ENCODE measurements at places on chromosomes 4 and X.

GRCh38 chr4:88792268-88792781 lies 94.7 kb upstream of the NAP1L5 start:
- no peak for DNase-seq

- no peak for DNase-seq
These were observed 868 bp downstream of the DACH2 start for GRCh38 chrX:86149119-86149518.

DNA sequence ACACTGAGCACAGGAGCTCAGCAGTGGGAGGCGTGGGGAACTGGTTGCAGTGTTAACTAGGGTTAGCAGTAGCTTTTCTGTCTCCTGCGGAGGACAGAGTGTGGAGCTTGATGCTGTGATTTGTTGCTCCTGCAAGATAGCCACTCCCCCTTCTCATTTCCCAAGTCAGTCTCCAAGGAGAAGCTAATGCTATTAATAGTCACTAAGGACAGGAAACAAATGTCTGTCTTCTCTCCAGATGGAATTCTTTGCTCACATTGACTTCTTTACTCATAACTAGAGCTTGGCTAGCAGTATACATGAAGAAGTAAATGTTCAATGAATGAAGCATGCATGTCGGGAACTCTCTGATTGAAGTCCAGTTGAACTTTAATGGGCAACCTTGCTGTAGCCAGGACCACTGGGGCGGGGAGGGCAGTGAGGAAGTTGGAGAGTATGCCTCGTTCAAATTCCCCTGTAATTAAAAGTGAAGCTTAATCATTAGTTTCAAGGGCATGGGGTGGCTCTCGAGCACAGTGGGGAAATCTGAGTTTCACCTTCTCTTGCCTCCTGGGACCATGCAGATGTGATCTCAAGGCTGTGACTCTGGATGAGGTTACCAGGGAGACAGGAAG lies 156.6 kb upstream of the SCML1 start:
- DNase-seq, result no peak

DNA sequence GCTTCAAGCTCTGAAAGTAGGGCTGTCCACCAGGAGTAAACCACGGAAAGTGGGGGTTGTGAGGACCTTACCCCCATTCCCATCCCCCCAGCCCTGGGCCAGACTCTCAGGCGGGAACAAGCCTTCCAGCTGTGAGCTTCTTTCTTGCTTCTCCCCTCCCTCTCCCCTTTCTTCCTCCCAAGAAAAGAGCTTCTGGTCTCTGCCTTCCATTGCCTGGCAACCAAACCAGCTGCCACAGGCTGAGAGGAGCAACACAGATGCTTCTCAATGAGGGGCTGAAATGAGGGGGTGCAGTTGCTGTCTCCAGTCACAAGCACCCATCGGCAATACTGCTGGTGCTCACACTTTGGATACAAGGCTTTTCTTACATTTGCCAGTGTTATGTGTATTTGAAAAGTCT lies 72.5 kb downstream of the SLC16A2 start:
- no peak for DNase-seq

GRCh38 chr4:153126137-153126536 lies 78.1 kb upstream of the TRIM2 start:
- no peak for DNase-seq

GRCh38 chr4:537436-538264 lies 38.4 kb downstream of the TMEM271 start:
- no peak for DNase-seq

DNA sequence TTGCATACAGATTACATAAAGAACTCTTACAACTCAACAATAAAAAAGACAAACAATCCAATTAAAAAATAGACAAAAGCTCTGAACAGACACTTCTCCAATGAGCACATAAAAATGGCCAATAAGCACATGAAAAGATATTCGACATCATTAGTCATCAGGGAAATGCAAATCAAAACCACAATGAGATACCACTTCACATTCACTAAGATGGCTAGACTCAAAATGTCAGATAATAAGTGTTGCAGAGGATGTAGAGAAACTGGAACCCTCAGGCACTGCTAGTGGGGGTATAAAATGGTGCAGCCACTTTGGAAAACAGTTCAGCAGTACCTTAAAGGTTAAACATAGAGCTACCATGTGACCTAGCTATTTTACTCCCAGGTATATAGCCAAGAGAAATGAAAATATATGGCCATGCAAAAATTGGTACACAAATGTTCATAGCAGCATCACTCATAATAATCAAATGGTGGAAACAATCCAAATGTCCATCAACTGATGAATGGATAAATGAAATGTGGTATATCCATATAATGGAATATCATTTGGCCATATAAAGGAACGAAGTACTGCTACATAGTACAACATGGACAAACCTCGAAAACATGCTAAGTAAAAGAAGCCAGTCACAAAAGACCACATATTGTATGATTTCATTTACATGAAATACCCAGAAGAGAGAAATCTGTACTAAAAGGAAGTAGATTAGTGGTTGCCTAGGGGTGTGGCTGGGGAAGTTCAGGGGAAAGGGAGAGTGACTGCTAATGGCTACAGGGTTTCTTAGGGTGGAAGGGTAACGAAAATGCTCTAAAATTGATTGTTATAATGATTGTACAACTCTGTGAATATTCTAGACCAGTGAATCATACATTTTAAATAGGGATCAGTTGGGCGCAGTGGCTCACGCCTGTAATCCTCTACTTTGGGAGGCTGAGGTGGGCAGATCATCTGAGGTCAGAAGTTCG lies 29.4 kb downstream of the SASH3 start:
- DNase-seq, result no peak

- no peak for DNase-seq
These were observed 42.3 kb upstream of the FAM156A start for GRCh38 chrX:53000447-53001135.

- DNase-seq, result no peak
These were observed 10.9 kb downstream of the CCNG2 start for GRCh38 chr4:77167866-77168265.
